ENCODE measurements at places on chromosomes 1 and 21.

- DNase-seq: no peak
Observed at GRCh38 chr21:41111681-41112080, 56.3 kb upstream of the BACE2 start.

GRCh38 chr21:26443867-26444266 is 129.2 kb downstream of the CYYR1 start:
- DNase-seq: no peak

- no peak for DNase-seq
Observed at GRCh38 chr1:153848805-153849204, 73.6 kb downstream of the SLC27A3 start.

- no peak for DNase-seq
Observed at GRCh38 chr1:177753655-177754054, 216.2 kb downstream of the SEC16B start.

DNA sequence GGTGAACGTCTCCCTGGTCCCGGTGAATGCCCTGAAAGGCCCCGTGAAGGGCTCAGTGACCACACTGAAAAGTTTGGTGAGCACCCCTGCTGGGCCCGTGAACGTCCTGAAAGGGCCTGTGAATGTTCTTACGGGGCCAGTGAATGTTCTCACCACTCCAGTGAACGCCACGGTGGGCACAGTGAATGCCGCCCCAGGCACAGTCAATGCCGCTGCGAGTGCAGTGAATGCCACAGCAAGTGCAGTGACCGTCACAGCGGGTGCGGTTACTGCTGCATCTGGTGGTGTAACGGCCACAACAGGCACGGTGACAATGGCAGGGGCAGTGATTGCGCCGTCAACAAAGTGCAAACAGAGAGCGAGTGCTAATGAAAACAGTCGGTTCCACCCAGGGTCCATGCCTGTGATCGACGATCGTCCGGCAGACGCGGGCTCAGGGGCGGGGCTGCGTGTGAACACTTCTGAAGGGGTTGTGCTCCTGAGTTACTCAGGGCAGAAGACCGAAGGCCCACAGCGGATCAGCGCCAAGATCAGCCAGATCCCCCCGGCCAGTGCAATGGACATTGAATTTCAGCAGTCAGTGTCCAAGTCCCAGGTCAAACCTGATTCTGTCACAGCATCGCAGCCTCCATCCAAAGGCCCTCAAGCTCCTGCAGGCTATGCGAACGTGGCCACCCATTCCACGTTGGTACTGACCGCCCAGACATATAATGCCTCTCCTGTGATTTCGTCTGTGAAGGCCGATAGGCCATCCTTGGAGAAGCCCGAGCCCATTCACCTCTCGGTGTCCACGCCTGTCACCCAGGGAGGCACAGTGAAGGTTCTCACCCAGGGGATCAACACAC is 41.5 kb downstream of the ZBTB17 start:
- DNase-seq: no peak

DNA sequence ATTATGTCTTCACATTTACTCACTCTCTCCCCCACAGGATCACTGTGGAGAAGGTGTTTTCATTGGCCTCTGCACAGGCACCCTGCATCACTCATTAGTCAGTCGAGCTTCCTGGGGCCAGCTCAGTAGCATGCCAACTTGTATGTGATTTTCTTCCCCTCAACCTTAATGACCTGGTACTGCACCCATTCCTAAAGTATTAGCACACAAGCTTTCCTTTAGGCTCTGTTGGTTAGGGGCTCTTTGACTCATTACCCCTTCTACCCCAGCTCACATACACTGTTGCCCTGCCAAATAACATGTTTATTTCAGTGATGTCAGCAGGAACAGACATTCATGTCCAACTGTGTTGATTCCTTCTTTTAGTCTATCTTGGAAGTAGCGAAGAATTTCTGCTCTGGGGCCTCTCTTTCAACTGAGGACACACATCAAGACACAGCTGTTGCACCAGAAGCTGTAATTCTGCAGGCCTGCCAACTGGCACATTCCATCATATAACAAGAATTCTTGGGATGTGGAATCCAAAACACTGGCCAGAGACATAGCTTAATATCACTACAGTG is 603.5 kb upstream of the ADAMTS5 start:
- DNase-seq: no peak

- no peak for DNase-seq
Observed at GRCh38 chr1:72178266-72178665, 104.1 kb downstream of the NEGR1 start.

- no peak for DNase-seq
Observed at GRCh38 chr1:117794073-117794472, 135.3 kb downstream of the GDAP2 start.

- no peak for DNase-seq
Observed at GRCh38 chr1:208231881-208232661, 12.1 kb downstream of the PLXNA2 start.

- no peak for DNase-seq
Observed at GRCh38 chr1:35454176-35454575, 103.0 kb downstream of the KIAA0319L start.

- DNase-seq: no peak
Observed at GRCh38 chr1:30645807-30646206, 77.6 kb downstream of the MATN1 start.

GRCh38 chr1:170555370-170555769 is 23.4 kb downstream of the GORAB start:
- no peak for DNase-seq

DNA sequence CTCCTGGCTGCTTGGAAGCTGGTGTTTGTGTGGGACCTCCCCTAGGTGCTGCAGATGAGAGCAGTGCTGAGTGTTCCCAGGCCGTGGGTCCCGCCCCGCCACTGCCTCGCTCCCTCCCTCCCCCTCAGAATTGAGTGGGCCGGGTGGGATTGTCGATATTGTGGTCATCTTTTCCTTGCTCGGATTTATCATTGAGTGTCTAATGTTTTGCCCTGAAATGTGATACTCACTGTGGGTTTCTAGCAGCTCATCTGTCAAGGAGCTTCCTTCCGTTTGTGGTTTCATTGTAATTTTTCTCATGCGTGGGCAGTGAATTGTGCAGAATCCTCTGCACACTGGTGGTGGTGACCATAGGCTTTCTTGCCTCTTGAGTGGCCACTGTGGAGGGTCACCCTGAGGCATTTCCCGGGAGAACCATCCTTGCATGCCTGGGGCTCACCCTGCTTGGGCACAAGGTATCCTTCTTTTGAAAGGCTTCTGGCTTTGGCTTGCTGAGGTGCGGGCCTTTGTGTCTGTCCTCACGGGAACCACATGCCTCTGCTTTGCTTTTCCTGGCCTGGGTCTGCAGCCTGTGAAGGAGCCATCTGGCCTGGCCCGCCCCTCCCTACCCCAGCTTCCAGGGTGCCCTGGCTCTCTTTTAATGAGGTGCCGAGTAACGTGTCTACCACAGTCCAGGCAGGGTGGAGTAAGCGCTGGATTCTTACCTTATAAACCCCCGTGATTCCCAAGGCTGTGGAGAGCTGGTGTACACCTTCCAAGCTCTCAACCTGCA is 25.6 kb downstream of the SLX9 start:
- no peak for DNase-seq

DNA sequence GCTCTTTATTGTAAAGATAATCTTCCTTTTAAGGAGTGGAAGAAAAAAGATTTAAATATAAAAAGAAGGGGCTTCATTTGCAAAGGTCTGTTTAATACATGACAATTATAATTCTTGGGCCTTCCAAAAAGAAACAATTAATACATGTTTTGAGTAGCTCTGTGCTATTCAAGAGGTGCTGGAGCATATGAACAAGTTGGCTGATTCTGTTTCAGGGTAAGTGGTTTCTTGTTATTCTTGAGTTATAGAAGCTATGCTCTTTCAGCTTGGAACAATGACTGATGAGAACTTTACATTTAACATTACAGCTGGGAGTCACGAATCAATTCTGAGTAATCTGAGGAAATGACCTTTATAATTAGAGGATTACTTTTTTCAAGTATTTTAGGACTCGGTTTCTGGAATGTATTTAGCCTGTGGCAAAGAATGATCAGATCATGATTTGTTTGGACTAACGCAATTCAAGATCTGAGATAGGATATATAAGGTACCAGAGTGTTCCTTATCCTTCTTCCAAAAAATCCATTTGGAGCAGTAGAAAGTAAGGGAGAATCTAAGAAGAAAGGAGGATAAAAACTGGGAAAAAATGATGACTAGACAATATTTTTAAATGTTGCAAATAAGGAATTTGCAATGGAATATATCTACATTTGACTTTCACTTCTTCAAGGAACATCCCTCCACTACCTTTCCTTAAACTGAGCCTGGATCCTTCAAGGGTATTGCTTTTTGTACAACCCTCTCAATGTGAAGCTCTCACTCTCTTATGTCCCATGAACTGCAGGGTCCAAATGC is 77.1 kb upstream of the KCTD3 start:
- no peak for DNase-seq

GRCh38 chr1:202305168-202305567 is 36.6 kb downstream of the UBE2T start:
- no peak for DNase-seq

- DNase-seq: no peak
Observed at GRCh38 chr21:39874759-39875158, 7.5 kb downstream of the PCP4 start.

- DNase-seq: no peak
Observed at GRCh38 chr1:244391761-244392160, 59.9 kb downstream of the ADSS2 start.

DNA sequence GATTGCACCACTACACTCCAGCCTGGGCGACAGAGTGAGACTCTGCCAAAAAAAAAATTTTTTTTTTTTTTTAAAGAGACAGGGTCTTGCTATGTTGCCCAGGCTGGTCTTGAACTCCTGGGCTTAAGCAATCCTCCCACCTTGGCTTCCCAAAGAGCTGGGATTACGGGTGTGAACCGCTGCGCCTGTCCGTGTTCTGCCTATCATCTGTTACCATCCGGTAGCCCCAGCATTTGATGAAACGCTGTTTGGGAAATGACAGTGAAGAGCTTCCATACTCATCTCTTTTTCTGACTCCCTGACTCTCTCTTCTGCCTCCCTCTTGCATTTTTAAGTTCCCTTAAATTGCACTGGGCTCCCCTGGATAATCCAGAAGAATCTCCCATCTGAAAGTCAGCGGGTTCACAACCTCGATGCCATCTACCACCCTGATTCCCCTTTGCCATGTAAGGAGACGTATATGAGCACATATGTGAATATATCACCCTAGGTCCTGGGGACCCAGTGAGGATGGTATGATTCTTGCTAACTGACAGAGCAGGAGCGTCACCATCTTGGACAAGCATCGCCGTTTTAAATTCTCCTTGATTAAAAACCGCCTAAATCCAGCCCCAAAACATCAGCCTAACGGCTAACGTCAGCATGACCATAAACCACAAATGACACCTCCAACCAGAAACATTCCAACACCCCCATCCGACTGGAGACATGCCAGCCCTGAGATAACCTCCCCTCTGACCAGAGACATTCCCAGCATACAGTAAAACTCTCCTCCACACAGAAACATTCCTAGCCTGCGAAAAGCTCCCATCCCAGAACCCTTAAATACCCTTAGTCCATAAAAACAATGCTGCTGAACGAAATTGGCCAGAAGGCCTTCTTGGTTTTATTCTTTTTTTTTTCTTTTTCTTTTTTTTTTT is 12.4 kb downstream of the TNFRSF8 start:
- no peak for DNase-seq

DNA sequence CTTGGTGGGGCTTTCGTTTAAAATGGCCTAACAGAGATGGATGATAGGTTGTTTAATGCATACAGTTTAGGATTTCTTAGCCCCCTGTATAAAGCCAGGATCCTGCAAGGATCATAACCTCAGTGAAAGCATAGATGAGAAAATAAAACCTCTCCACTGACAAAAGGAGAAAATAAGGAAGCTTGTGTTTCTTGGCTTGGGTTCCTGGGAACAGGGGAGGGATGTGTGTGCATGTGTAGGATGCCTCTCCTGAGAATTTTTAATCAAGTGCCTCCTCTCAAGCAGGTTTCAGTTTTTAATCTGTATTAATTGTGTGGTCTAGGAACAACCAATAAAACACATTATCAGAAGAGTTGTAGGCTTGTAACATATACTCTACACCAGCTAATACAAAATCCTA is 26.1 kb downstream of the PRKACB start:
- no peak for DNase-seq

GRCh38 chr1:31412732-31413404 is at the start of gene SERINC2:
Gene SERINC2 (plus strand): TSS chr1:31413213. CDS start chr1:31413266, 53 bp downstream.
- peak; percentile 11 for DNase-seq

DNA sequence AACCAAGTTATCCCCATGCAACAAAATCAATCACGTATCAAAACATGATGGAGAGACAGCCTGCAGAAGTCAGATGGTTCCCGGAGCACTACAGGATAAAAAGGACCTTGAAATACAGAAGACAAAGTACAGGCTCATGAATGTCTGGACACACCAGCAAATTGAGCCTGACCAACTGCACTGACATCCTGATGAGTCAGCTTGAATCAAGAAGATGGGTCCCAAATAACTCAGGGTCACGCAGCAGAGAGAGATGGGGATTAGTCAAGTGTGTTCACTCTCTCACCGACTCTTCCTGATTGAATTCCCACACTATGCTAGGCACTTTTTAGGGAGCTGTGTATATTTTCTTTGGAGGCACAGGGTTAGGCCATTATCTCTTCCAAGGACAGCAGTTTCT is 71.1 kb upstream of the DIRAS3 start:
- no peak for DNase-seq

DNA sequence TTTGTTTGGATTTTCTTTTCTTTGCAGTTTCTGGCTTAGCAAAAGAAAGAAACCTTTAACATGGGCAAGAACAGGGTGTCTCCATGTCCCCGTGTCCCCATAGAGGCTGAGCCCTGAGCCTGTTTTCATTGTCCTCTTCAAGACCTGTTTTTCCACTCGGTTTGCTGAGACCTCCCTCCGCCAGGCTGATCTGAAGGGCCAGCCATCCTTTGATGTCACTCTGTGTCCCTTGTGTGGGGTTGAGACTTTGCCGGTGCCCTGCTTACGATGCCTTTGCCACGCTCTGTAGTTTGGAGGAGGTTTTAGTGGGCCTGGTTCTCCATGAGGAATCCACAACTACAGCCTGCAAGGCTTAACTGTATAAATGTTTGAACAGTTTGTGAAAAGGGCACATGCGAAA is 23.8 kb downstream of the IFNGR2 start:
- no peak for DNase-seq

GRCh38 chr1:233940908-233941307 is 36.4 kb downstream of the SLC35F3 start:
- no peak for DNase-seq

DNA sequence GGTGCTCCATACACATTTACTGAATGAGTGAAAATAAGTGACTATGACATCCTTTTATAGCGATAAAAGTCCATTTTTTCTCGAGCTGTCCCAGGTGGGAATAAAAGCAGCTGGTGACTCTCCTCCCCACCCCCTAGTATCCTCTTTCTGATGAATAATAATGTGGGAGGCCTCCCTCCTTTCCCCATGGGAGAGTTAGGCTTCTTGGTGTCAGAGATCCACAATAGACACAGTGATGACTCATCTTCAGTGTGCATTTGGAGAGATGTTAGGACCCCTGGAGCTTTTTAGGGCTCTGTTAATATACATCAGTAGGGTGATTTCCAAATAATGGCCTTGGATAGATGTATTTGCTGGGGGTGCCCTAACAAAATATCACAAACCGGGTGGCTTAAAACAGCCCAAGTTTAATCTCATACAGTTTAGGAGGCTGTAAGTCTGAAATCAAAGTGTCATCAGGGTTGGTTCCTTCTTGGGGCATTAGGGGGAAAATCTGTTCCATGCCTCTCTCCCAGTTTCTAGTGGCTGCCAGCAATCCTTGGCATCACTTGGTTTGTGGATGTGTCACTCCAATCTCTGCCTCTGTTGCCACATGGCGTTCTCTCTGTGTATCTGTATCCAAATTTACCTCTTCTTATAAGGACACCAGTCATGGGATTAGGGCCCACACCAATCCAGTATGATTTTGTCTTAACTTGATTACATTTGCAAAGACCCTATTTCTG is 4.4 kb upstream of the PHC2 start:
- no peak for DNase-seq

- no peak for DNase-seq
Observed at GRCh38 chr1:160045653-160046052, 13.9 kb upstream of the PIGM start.
